ENCODE measurements at places on chromosomes 16 and 17.

GRCh38 chr16:75121949-75122568, 5.5 kb upstream of the LDHD start:
- DNase-seq: no peak

GRCh38 chr17:65522751-65523404, 38.6 kb downstream of the AXIN2 start:
- no peak for DNase-seq

GRCh38 chr17:75691371-75691791, 24.2 kb downstream of the SAP30BP start:
- no peak for DNase-seq

GRCh38 chr17:37176723-37177122, 199.1 kb upstream of the C17orf78 start:
- no peak for DNase-seq

DNA sequence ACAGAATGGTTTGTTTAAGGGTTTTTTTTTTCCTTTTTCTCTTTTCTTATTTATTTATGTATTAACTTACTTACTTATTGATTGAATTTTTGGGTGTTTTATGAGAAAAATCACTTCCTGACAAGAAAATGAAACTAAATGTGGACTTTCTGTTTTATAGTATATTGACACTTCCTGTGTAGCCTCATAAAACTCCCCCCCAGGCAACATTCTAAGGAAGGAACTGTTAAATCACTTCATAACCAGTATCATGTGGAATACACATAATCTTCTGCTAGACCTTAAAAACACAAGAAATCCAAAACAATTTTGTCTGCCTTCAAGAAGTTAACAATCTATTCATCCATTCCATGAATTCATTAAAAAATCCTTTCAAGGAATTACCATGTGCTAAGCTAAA, 164.1 kb upstream of the TOM1L1 start:
- DNase-seq: no peak

- DNase-seq: no peak
These were observed 78.7 kb downstream of the LITAF start for GRCh38 chr16:11507991-11508390.

GRCh38 chr17:4881761-4882555, 17.4 kb upstream of the C17orf107 start:
- DNase-seq: peak; percentile 84

DNA sequence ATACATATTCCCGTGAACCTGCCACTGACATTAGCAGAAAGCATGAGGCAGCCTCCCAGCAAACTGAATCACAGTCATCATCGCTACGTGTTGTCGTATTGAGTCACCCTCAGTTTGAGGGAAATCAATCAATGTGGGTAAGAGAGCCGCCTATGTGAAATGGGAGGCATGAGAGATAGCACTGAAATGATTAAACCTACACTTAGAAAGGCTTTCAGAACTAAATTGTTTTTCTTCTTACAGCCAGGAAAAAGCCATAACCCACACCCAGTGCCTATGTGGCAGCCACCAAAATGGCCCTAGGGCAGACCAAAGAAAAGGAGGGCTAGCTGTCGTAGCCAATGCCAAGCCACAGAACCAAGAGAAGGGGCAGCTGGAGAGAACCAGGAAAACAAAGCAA, 90.5 kb downstream of the ADAMTS18 start:
- DNase-seq: no peak

- no peak for DNase-seq
These were observed 23.4 kb downstream of the RBBP6 start for GRCh38 chr16:24562811-24563210.

- DNase-seq: peak; percentile 76
These were observed 39.6 kb downstream of the PKD1 start for GRCh38 chr16:2095918-2096582.

DNA sequence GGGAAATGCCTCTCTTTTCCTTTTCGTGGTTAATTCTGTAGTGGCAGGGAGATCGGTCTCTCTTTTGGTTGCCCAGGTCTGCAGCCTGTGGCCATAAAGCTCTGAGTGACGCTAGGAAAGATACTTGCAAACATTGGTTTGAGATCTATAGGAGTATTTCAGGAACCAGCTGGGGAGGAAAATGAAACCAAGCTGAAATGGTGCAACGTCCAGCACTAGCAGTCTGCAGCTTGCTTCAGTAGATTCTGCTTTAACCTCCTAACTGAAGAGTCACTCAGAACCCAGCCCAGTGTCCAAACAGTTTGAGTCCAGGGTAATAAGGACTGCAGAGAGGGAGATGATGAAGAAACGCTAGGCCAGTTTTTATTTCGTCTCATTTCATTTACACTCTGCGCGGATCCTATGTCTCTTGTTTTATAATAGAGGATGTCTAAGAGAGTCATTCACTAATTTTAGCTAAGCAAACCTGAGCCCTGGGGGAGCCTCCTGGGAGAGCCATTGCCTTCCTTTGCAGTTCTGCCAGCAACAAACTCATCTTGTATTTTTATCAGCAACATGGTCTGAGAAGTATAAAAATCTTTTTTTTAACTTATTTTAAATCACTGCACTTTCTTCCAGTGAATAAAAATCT, 12.0 kb downstream of the SP2 start:
- DNase-seq: no peak

GRCh38 chr17:63221939-63222338, 224.2 kb downstream of the CYB561 start:
- no peak for DNase-seq

DNA sequence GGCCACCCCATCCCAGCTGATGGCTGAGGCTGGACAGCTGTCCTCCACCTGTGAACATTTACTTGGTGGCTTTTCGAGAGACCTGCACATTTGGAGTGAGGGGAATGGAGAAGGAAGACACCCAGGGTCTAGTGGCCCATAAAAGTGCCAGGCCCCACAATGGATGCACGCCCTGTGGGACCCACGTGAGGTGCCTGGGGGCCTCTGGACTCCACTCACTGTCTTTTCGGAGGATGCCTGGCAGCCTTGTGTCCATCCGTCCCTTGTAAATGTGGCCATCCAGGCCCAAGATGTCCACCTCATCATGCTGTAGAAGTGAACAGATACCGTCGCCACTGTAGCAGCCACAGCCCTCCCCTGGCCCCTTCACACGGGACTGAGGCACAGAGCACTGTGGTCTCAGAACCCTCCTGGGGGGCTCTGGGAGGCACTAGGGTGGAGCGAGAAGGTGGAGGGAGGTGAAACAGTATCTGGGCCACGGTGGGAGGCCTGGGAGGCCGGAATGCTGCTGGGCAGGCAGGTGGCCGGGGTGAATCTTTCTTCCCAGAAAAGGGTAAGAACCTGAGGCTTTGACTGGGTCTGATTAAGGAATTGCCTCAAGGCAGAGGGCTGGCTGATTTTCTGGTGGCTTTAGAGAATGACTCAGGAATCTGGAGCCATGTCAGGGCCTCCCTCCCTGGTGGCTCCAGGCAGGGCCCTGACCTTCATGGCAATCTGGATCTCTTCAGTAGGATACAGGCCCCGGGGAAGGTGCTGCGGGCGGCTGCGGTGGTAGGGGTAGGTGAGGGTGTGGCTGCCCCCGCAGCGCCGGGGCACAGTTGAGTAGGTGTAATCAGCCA, 11.5 kb downstream of the UBALD2 start:
- no peak for DNase-seq

DNA sequence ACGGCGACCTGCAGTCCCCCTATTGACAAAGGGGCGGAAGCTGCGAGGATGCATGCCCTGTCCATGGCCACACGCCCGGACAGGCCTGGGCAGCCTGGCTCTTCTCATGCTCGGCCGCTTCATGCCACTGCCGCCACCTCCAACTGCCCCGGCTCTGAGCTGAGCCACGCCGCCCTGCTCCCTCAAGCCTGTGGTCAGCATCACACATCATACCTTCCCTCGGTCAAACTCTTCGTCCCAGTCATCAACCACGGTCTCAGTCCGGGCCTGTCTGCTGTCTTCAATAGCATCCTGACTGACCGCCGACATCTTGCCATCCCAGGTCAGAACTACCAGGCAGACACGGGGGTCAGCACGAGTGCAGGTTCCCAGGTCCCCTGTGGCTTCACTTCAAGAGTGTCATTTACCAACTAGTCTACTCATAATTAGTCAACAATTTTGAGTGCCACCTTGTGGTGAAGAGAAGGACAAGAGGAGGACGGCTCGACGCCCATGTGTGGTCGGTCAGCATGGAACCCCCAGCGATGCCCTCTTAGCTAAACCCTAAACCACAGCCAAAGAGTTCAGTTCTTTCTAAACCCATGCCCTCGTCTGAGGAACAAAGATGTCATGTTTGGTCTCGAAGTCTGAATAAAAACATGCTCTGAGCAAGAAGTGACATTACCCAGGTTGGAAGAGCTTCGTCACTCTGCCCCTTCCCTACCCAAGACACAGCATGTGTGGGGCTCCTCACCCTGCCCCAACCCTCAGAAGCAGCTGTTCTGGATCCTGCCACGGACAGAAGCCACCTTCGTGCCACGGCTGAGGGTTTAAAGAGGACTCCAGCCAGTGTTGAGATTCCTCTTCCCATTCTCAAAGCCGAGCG, 16.9 kb upstream of the CYTH1 start:
- no peak for DNase-seq

DNA sequence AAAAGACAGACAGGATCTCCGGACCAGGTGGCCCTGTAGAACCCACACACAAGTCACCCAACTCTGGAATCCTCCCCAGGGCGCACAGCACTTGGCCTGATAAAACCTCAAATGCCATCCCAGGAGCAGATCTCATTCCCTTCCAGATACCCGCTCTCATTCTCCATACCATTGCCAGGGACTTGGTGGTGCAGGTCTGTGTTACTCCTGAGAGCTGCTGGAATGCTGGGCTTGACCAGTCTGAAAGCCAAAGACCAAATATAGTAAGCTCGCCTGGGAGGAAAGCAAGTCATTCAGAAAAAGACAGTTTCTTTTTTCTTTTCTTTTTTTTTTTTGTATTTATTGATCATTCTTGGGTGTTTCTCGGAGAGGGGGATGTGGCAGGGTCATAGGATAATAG, 10.7 kb downstream of the MKS1 start:
- no peak for DNase-seq

GRCh38 chr16:31400191-31400590, 7.1 kb downstream of the ITGAD start:
- no peak for DNase-seq

DNA sequence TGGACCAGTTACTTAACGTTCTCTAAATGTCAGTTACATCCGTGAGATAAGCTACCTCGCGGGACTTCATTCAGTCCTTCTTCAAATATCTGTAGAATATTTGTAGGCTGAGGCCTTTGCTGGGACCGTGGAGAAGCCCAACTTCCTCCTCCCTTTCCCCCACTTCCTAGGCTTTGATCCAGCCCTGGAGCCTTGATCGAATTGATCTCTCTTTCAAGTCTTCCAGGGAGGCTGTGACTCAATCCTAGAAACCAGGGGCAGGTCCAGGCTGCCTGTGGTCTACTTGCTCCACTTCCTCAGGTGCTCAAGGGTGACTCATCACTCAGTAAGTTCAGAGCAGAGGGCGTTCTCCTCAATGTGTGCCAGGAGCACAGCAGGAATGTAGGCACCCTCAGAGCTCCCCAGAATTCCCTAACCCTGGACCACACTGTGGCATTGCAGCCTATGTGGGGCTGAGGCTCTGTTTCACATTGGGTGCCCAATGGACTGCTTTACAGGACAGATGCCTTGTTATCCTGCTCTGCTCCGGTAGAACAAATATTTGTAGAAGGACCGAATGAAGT, 11.2 kb upstream of the CEP20 start:
- peak; percentile 82 for DNase-seq

- no peak for DNase-seq
These were observed 617.7 kb upstream of the CDH11 start for GRCh38 chr16:65739518-65739917.

DNA sequence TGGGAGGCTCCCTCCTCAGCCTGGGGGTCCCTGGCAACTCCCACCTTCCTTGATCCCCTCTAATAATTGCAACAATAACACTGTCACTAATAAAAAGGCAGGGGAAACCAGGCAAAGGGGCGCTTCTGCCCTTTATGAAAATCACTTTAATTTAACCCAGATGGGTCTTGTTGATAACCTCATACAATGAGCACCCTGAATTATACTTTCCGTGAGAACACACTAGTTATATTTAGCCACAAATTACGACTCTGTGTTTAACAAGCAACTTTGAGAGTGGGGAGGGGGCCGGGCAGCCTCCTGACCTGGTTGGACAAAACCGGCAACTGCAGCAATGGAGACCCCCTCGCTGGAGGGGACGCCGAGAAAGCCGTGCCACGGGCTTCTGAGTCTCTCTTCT, 5.7 kb upstream of the BAHCC1 start:
- DNase-seq: no peak

- no peak for DNase-seq
These were observed 95.7 kb downstream of the RAB11FIP4 start for GRCh38 chr17:31487063-31487647.

DNA sequence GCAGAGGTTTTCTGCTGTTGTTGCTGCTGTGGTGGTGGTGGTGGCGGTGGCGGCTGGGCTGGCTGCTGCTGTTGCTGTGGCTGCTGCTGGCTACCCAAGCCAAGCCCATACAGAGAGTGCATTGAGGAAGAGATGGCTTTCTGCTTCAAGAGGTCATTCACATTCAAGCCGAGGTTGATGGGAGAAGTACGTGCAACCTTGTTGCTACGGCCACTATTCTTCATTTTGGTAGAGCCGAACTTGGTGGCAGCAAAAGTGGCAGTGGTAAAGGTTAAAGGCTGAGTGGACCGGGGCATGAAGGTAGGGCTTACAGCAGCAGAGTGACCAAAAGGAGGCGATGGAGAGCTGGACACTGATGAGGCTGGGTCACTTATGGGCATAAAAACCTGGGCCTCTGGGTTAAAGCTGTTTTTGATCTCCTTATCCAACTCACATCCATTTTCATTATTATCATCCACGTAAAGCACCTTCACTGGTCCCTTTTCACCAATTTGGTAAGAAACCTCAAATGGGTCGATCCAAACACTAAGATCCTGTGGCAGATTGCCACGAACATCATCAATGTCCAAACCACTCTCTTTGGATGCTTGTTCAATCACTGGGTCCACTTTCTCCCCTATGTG, 2.8 kb downstream of the TOB1 start:
- peak; percentile 73 for DNase-seq

DNA sequence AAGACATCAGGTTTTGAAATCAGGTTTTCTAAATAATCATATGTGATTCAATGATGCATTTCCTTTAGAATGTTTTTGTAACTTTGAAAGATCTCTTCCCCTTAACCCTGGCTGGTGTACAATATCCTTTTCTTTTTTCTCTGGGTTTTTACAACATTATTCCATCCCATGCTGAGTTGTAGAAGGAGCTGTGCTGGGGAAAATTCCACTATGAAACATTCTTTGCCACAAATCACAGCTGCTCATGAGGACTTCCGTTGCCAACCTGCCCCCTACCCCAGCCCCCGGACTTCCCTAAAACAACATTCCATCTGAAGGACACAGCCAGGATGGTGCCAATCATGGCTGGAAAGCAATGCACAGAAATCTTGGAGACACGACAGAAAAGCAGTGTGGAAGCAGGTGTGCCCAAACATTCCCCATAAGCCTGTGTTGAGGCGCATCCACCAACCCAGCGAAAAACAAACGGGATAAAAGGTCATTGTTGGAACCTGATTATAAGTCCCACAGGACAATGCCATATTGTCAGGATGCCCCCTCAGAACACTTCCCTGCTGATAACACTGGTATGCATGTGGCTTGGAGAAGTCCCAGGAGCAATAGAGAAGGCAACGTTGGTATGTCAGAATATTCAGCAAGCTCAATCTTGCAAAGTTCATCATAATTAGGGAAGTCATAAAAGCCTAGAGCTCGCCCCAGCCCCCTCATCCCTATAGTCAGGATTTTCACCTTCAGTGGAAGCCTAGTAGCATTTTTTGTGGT, 475.0 kb downstream of the HS3ST3B1 start:
- no peak for DNase-seq

Measured in upper lobe of left lung (tissue), 6 donors.